Bladder microvascular endothelial cell (primary cell): ENCODE measurements at places on chromosomes 7 and 10. TPM values are rescaled to one million over a fixed set of nuclear protein-coding genes. Genes with fewer than 3 reads are reported as not detected.

The TAS2R40 gene
- total RNA-seq = not detected in 2 replicates

The TOMM7 gene
- 94.7 and 101 TPM in 2 replicates for total RNA-seq

The CLDN3 gene
- 0.32 and 2.6 TPM in 2 replicates for total RNA-seq

The SEMA3E gene
- total RNA-seq = 0.32 and 1.7 TPM in 2 replicates

The FAM25C gene
- not detected in 2 replicates for total RNA-seq

The SNCG gene
- total RNA-seq = 111 and 131 TPM in 2 replicates

The TRIM73 gene
- total RNA-seq = 0.16 and 0.88 TPM in 2 replicates

The LIPM gene
- total RNA-seq = not detected in 2 replicates

The PDE6C gene
- total RNA-seq = not detected in 2 replicates

The UPK3BL1 gene
- 2.3 and 18.7 TPM in 2 replicates for total RNA-seq

The ODAD2 gene
- total RNA-seq = 1.0 and 1.6 TPM in 2 replicates

The CLCN1 gene
- not detected in 2 replicates for total RNA-seq

The RBAK gene
- total RNA-seq = 3.9 and 8.1 TPM in 2 replicates

The NUDCD3 gene
- 98.4 and 218 TPM in 2 replicates for total RNA-seq

The PNLIPRP2 gene
- total RNA-seq = not detected in 2 replicates

The GSAP gene
- total RNA-seq = 4.0 and 7.0 TPM in 2 replicates

The SLC12A9 gene
- total RNA-seq = 22.5 and 28.6 TPM in 2 replicates

The TUBB8 gene
- total RNA-seq = not detected in 2 replicates

The EPHB4 gene
- total RNA-seq = 224 and 582 TPM in 2 replicates

The THSD7A gene
- total RNA-seq = 27.2 and 29.5 TPM in 2 replicates

The IDI1 gene
- 38.1 and 48.9 TPM in 2 replicates for total RNA-seq

The CAMK2B gene
- under 0.01 and 0.57 TPM in 2 replicates for total RNA-seq

The CPA1 gene
- not detected in 2 replicates for total RNA-seq

The HTR5A gene
- not detected in 2 replicates for total RNA-seq

The CEP41 gene
- total RNA-seq = 6.5 and 9.8 TPM in 2 replicates

The CEP55 gene
- 28.9 and 47.8 TPM in 2 replicates for total RNA-seq

The ATOH7 gene
- not detected in 2 replicates for total RNA-seq

The TAS2R41 gene
- total RNA-seq = not detected in 2 replicates

The LIPN gene
- not detected in 2 replicates for total RNA-seq

The GNAT3 gene
- not detected in 2 replicates for total RNA-seq

The OTUD1 gene
- 6.0 and 7.7 TPM in 2 replicates for total RNA-seq

The FLNC gene
- 69.6 and 348 TPM in 2 replicates for total RNA-seq

The FKBP6 gene
- total RNA-seq = not detected in 2 replicates

The ANKRD1 gene
- total RNA-seq = 240 and 1,685 TPM in 2 replicates

The ZNF485 gene
- 0.49 and 1.4 TPM in 2 replicates for total RNA-seq

The CALHM3 gene
- not detected in 2 replicates for total RNA-seq

The ACSM6 gene
- total RNA-seq = not detected in 2 replicates

The RNF133 gene
- total RNA-seq = 0.32 and 3.4 TPM in 2 replicates

The GCK gene
- under 0.01 and 0.25 TPM in 2 replicates for total RNA-seq

The PNLIPRP3 gene
- not detected in 2 replicates for total RNA-seq

The MSS51 gene
- 0.49 and 1.4 TPM in 2 replicates for total RNA-seq

The DMBT1 gene
- total RNA-seq = not detected in 2 replicates

The GLI3 gene
- 1.9 and 2.6 TPM in 2 replicates for total RNA-seq

The BEND7 gene
- total RNA-seq = 10.0 and 21.2 TPM in 2 replicates

The CHAT gene
- total RNA-seq = not detected in 2 replicates

The FAM25A gene
- total RNA-seq = not detected in 2 replicates

The NOS3 gene
- total RNA-seq = 20.9 and 58.7 TPM in 2 replicates

The OLAH gene
- 0.16 and 0.57 TPM in 2 replicates for total RNA-seq

The PON1 gene
- under 0.01 TPM in 1 of 2 replicates, not detected in the other for total RNA-seq

The PTN gene
- total RNA-seq = 0.16 TPM in 1 of 2 replicates, not detected in the other

The CRHR2 gene
- total RNA-seq = not detected in 2 replicates

The AGBL3 gene
- 0.82 and 1.6 TPM in 2 replicates for total RNA-seq

The FAM237B gene
- total RNA-seq = not detected in 2 replicates

The ELOVL3 gene
- not detected in 2 replicates for total RNA-seq

The MOGAT3 gene
- total RNA-seq = not detected in 2 replicates

The ANKMY2 gene
- 11.2 and 13.5 TPM in 2 replicates for total RNA-seq

The NRCAM gene
- 7.0 and 16.5 TPM in 2 replicates for total RNA-seq

The CC2D2B gene
- 0.16 TPM in 1 of 2 replicates, not detected in the other for total RNA-seq
